T-helper 1 cell (primary cell): ENCODE measurements at places on chromosomes 3 and 15.
A peak's percentile ranks its signal among the peaks of the same experiment; 100 is the strongest.

DNA sequence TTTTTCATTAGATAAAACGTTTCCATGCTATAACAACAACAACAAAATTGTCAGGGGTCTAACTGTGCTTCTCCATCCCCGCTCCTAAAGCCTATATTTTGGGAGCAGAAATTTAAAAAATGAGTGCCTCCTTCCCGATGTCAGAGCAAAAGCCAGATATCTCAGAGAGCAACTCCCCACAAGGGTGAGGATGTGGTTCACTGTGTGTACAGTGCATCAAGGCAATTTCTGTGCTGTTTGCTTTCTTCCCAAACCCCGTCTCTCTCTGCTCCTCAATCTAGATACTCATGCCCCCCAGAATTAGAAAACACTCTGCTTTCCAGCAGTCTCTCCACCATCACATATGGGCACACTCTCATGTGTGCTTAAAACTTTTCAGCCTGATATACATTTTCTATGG lies 76.7 kb upstream of the MBNL1 start:
- DNase-seq = no peak

GRCh38 chr3:9247941-9248521 lies 1.4 kb downstream of the SRGAP3 start:
- no peak for DNase-seq

DNA sequence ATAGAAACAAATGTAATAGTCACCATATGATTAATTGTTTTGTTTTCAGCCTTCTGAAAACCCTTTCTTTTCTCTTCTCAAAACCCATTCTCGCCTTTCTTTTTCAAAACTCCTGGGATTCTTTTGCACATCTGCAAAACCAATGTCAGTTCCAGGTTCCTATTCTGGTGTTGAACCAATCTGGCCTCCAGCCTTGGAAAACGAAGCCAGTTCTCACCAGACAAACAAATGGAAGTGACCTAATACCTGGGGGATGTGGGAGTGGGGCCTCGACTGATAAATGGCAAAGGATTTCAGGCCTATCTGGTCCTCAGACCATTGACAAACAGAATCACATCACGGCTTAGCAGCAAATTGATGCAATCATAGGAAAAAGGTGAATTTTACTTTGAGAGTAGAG lies 73.0 kb downstream of the COL8A1 start:
- DNase-seq = no peak

GRCh38 chr3:143847787-143848631 lies at the start of gene SLC9A9:
Gene SLC9A9, minus strand, starts transcription at chr3:143848468. Its CDS starts 146 bp downstream, at chr3:143848322.
- peak; percentile 7 for DNase-seq

DNA sequence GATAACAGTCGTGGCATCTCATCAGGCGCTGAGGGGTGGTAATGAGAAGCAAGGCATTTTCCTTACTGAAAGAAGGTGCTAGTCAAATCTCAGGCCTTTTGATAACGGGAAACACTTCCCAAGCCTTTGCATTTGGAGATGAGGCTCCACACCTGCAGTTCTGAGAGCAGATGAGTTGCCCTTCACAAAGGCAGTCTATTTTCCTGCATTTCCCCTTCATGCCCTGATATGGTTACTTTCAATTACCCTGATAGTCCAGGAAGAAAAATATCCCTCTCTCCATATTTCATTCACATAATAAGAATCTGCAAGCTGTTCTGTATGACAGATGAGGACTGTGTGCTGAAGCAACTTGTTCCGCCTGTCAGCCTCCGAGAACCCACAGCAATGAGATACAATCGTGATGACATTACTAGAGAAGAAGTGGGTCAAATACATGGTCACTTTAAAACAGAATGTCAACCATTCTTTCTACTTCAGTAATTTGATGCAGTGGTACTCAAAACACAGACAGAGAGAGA lies 25.0 kb downstream of the FHIT start:
- DNase-seq = no peak

DNA sequence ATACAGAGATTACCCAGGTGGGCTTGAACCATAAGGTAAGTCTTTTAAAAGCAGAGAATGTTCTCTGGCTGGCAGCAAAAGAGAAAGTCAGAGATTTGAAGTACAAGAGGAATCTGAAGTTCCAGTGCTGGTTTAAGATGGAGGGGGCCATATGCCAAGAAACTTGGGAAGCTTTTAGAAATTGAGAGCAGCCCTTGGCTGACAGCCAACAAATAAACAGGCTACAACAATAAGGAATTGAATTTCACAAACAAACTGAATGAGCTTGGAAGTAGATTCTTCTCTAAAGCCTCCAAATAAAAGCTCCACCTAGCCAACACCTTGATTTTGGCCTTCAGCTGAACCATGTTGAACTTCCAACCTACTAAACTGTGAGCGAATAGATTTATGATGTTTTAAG lies 85.7 kb downstream of the TRIM42 start:
- no peak for DNase-seq

DNA sequence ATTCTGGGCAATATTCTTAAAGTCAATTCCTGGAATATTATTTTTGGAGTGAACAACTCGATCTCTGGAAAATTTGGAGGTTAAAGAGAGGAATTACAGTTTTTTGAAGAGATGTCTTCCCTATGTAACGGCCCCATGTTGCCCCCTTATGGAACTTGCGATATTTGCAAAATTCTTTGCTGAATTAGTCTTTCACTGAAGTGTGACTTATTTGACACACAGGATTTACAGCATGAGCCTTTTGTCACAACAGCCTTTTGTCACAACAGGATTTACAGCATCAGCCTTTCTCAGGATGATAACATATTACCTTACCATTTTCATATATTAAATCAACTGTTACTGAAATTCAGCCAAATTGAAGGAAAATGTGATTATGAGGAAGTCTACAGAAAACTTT lies 37.8 kb upstream of the SPTSSB start:
- DNase-seq = peak; percentile 28

- no peak for DNase-seq
Observed at GRCh38 chr3:9347887-9348286, 15.0 kb upstream of the THUMPD3 start.

- DNase-seq = no peak
Observed at GRCh38 chr3:186070996-186071395, 37.9 kb downstream of the ETV5 start.

DNA sequence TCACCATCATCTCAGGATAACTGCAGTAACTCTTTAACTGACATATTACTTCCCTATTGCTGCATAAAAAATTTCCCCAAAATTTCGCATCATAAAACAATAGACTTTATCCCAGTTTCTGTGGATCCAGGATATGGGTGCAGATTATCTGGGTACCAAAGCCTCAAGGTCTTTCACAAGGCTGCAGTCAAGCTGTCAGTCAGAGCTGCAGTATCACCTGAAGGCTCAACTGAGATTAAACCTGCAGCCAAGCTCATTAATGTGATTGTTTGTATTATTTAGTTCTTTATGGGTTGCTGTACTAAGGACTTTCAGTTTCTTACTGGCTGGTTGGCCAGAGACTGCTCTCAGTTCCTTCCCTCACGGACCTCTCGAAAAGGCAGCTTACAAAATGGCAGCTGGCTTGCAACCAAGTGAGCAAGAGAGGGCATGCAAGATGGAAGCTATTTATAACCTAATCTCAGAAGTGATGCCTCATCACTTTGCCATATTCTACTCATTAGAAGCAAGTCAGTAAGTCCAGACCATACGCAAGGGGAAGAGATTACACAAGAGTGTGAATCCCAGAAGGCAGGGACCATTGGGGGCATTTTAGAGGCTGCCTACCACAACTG lies 54.9 kb downstream of the DCUN1D1 start:
- no peak for DNase-seq

- no peak for DNase-seq
Observed at GRCh38 chr3:133330522-133330921, 69.3 kb upstream of the BFSP2 start.

GRCh38 chr3:120682095-120682681 lies at the start of gene HGD:
Gene HGD, minus strand, starts transcription at chr3:120682239. Its CDS starts 128 bp downstream, at chr3:120682111.
- DNase-seq = no peak

GRCh38 chr3:159894386-159894785 lies 94.2 kb upstream of the IL12A start:
- DNase-seq = no peak
